HuH-7.5 (cell line): ENCODE measurements at places on chromosomes 11 and 22.

- no peak for DNase-seq
Observed at GRCh38 chr11:2655834-2656622, 43.8 kb downstream of the KCNQ1OT1 start.

DNA sequence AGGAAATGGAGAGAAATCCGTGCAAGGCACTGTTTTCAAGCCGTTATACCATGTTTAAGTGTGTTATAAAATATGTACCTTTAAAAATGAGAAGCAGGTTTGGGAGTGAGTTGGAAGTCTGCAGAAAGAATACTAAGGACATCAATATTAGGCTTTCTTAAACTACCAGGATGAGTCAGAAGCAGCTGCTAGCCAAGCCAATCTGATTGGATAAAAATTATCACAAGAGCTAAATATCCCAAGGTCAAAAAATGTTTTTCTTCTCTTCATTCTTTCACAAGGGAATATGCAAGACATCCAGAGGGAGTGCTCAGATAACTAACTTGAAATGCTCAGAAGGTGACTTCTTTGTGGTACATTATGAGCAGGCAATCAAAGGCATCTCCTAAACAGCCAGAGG is 19.3 kb upstream of the CKAP5 start:
- no peak for DNase-seq

- DNase-seq = no peak
Observed at GRCh38 chr22:47172771-47173534, 410.5 kb downstream of the TBC1D22A start.

DNA sequence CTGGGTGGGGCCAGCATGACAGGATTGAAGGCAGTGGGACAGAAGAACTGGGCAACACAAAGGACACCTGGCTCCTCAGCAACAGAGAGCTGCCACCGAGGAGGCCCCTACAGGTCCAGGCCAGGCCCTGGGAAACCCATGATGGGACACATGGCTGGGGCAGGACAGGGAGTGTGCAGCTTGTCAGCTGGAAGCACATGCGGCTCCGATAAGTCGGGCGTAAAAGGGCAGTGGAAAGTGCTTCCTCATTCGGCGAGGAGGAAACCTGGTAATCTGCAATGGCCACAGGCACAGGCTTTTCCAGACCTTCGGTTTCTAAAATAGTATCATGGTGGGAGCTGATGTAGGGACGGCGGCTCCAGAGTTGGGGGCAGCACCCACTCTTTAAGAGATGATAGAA is 16.5 kb downstream of the GNAZ start:
- no peak for DNase-seq

DNA sequence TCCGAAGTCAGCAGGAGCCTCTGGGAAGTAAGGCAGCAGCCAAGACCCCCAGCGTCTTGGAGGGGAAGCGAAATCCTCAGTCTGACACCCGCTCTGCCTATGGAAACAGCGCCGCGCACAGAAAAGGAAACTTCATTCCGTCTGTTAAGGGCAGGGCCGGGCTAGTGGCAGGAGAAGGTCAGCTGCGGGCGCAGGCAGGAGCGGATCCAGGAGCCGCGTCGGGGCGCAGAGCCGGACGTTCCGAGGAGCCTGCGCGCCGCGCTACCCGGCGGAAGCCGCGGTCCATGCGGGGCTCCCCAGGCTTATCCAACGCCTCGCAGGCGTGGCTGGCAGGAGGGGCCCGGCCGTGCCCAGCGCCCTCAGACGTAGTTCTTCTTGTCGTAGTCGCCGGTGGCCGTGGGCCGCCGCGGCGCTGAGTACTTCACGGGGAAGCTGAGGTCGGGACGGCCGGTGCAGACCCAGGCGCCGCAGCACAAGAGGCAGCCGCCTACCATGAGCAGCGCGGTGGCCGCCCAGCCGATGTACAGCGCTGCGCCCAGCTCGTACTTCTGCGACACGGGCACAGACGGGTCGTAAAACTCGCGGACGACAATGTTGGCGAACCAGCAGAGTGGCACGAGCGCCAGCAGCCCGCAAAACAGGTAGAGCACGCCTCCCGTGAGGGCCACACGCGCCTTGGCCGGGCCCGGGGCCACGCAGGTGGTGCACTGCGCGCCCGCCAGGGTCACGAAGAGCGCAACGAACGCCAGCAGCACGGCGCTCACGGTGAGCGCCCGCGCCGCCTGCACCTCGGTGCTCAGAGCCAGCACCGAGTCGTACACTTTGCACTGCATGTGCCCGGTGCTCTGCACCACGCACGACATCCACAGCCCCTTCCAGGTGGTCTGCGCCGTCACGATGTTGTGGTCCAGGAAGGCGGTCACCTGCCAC is 705 bp downstream of the CLDN5 start:
- DNase-seq = no peak

- no peak for DNase-seq
Observed at GRCh38 chr22:29718949-29719898, 579 bp upstream of the CABP7 start.

DNA sequence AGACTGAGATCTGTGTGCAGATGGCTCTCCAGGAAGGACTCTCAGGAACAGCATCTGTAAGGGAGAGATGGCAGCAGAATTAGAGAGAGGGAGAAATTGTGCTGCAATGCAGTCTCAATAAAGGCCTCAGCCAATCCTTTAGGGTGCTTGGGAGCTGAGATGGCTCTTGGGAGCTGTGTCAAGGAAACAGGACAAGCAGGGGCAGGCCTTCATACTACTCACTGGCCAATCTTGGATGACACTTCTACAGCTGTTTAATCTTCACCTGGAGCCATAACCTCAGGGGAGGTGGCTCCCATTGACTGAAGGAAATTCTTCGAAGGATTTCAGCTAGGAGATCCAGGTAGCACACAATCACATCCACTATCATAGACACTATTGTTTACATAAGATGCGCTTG is 10.0 kb downstream of the OR5B21 start:
- DNase-seq = no peak

GRCh38 chr11:73852049-73852448 is 24.6 kb downstream of the COA4 start:
- DNase-seq = no peak

DNA sequence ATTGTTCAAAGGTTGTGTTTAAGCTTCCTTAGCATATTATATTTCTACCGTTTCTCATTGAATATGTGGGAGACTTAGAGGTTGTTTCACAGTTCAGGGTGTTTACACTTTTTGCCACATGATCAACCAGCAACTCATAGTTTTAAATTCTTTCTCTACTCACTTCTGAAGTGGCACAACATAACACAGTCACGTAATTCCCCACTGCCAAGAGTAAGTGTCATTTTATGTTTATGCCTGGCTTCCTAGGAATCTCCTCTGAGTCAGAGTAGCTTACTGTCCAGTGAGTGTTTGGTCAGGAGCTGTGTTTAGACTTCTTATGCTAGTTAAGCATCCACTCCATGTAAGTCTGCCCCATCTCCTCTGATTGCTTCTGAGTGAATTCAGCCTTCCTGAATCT is 520.8 kb upstream of the KIRREL3 start:
- no peak for DNase-seq

- no peak for DNase-seq
Observed at GRCh38 chr22:27987557-27987956, 68.5 kb upstream of the PITPNB start.

- DNase-seq = no peak
Observed at GRCh38 chr11:76728227-76728626, 54.9 kb upstream of the TSKU start.

- no peak for DNase-seq
Observed at GRCh38 chr11:62875698-62876478, 4.8 kb upstream of the SLC3A2 start.

DNA sequence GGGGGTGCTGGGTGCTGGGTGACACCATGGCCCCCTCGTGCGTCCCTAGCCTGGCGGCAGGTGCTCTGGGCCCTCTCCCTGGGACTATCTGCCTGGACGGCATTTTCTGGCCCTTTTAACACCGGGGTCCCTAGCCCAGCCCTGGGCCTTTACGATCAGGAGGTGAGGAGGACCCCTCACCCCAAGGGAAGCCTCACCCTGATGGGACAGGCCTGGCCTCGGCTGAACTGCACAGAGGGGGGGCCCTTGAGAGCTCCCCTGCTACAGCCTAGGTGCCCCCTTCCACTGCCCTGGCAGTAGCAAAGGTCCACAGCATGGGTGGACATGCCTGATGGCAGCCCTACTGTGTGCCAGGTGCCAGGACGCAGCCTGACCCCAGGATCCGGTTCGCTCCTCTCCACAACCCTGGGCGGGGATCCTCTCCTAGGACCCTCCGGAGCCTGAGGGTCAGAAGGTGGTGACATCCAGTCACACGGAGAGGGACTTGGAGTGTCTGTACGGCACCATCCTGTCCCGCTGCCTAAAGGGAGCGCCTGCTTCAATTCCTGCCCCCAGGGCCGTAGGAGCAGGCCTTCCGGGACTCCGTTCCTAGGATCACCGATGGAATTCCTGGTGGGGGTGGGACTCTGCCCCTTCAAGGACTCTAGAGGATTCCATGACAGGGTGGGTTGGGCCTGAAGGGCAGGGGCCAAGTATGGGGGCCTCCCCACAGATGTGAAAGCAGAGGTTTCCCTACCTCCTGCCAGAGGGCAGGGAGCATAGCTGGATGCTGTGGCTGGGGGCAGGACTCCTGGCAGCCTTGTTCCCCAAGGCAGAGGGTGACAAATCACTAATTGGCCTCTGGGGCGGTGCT is 33.0 kb upstream of the TH start:
- no peak for DNase-seq

GRCh38 chr11:110527146-110527545 is 97.4 kb downstream of the FDX1 start:
- DNase-seq = no peak

GRCh38 chr22:33898121-33898520 is 22.2 kb downstream of the LARGE1 start:
- DNase-seq = no peak
